KG1 (cell line): ENCODE measurements at places on chromosomes 13 and 19.

DNA sequence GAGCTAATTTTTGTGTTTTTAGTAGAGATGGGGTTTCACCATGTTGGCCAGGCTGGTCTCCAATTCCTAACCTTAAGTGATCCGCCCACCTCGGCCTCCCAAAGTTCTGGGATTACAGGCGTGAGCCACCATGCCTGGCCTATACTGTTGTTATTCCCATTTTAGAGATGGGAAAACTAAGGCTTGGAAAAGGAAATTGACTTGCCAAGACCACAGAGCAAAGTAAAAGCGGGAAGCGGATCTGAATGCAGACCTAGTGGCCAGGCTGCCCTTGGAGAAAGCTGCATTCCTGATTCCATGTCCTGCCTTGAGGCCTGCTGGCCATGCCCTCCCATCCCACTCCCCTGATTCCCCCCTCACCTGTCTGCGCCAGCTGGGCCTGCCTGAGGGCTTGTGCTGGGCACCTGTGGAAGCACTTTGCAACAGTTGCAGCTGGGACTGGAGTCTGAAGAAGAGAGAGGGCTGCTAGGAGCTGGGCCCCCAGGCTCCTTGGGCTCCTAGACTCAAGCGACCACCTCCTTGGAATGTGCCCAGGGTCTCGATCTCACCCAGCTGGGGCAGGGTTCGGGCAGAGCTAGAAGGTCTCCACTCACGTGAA lies 5.7 kb downstream of the PALM3 start:
- no peak for DNase-seq

- DNase-seq = no peak
Measured at GRCh38 chr19:33186431-33187182, 7.5 kb upstream of the LRP3 start.

GRCh38 chr19:5988517-5989387 lies 10.8 kb upstream of the RANBP3 start:
- no peak for DNase-seq

- DNase-seq = no peak
Measured at GRCh38 chr19:55592391-55593090, 6.8 kb downstream of the FIZ1 start.

GRCh38 chr13:42363941-42364612 lies 92.1 kb downstream of the AKAP11 start:
- no peak for DNase-seq

DNA sequence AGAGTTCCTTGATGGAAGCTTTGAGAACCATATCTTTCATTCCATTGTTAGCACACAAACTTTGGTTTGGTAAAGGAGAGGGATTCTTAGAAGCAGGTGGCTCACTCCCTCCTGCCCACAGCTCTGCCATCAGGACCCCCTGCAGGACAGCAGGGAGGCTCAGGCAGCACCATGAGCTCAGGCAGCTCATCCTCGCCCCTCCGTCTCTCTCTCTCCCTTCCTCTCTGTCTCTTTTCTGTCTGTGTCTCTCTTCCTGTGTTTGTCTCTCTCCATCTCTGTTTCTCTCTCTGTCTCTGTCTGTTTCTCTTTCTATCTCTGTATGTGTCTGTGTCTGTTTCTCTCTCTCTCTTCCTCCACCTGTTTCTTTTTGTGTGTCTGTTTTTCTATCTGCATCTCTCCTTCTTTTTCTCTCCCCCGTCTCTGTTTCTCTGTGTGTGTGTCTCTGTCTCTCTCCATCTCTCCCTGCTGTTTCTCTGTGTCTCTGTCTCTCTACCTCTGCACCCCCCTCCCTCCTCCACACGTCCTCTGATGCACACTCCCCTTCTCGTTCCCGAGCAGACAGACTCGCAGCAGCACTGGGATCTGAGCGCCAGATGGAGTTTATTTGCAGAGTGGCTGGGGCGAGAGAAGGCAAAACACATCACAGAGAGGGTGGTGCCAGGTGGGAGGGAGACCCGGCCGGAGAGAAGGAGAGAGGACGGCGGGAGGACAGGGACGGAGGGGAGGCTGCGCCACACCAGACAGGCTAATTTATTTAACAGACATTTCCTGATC lies 8.7 kb downstream of the SBK2 start:
- no peak for DNase-seq

DNA sequence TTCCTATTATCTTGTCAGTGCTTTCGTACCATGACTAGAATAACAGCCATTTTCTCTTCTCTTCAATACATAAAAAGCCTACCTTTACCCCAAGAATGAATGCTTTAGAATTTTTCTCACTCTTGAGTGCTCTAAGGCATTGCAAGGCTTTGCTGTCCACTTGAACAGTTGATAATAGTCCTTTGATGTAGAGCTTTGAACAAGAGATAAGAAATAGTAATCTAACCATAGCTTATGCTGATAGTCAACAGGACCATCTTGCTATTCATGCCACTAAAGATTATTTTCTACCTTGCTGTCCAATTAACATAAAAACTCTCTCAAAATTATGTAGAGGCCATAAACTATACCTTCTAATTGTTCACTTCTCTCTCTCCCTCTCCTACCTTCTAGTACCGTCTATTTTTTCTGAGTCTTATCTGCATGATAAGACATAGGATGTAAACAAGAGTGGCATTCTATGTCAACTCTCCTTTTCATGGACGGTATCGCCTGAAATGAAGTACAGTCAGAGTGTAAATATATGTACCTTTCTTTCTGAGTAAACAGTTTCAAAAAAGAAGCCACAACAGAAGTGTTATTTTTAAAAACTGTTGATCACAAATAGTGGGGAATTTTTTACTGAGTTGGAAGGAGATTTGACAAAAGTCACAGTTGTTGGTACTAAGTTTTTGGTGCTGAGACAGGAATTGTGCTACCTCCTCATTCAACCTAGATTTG lies 297.9 kb downstream of the NDFIP2 start:
- DNase-seq = no peak

DNA sequence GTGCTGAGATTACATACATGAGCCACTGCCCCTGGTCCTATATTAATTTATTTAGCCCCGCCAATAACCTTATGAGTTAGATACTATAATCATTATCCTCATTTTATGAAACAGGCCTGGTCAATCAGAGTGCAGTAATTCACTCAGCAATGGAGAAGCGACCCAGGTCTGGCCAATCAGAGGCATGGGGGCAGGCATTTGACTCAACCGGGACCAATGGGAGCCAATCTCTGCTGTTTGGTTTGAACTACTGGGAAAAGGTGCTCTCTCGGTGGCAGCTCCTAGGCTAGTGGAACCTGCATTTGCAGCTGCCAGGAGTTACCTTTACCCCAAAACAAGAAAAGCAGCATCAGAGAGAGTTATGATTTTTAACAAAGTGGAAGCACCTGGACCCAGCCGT lies 6.6 kb downstream of the SIRT2 start:
- DNase-seq = no peak

DNA sequence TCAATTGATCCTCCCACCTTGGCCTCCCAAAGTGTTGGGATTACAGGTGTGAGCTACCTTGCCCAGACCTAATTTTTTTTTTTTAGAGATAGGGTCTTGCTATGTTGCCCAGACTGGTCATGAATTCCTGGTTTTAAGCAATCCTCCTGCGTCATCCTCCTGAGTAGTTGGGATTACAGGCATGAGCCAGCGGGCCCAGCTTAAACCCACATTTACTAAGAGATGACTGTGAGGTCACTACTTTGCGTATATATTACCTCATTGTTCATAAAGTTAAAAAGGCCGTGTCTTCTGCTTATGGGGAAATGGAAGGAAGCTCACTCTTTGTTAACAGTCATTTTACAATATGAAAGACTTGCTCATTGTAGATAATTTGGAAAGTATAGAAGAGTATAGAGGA lies 39.6 kb upstream of the C1QTNF9 start:
- no peak for DNase-seq

DNA sequence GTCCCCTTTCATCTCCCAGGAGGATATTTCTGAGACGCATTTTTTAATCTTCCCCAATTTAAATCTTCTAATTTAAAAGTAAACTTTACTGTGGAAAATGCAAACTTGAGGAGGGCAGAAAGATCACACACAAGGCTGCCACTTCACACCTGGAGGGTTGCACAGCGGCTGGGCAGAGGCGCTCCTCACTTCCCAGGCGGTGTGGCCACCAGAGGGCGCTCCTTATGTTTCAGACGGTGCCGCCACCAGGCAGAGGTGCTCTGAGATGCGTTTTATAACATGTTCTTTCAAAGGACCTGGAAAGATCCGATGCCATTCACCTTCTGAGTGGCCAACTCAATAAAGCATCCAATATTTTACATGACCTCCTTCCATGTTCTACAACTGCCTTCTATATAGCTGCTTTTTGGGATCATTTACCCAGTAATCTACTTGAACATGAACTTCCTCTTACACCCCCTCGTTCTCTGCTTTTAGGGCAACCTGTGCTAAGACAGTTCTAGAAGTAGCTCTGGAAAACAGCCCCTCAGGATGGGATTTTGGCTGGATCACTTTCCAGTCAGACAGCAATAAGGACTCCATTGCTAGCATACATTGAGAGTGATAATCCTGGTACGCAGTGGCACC lies 14.8 kb upstream of the MTUS2 start:
- DNase-seq = peak; percentile 7

DNA sequence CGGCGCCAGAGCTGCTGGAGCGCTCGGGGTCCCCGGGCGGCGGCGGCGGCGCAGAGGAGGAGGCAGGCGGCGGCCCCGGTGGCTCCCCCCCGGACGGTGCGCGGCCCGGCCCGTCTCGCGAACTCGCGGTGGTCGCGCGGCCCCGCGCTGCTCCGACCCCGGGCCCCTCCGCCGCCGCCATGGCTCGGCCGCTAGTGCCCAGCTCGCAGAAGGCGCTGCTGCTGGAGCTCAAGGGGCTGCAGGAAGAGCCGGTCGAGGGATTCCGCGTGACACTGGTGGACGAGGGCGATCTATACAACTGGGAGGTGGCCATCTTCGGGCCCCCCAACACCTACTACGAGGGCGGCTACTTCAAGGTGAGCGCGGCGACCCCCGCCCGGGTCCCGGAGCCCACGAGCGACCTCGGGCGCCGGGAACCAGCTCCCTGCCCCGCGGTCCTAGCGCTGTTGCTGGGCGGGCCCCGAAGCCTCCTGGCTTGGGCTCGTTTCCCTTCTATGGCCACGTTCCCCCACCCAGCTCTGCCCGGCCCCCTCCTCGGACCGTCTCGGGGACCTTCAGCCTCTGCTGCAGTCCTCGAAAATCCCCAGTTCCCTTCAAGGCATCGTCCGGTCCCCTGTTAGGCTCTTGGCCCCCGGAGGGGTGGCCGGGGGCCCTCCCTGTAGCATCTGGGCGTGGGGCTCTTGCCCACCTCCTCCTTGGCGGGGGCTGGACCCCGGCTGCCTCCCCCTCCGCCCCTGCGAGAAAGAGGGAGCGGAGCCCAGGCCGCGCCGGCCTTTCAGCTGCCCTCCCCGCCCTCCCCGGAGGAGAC lies at the start of gene CDC34:
Gene CDC34, plus strand, starts transcription at position 8 of the 808 bp plus-strand sequence. Its CDS starts 172 bp downstream, at position 180.
- DNase-seq = no peak

- no peak for DNase-seq
Measured at GRCh38 chr13:84910423-84910822, 888.8 kb downstream of the SLITRK6 start.

DNA sequence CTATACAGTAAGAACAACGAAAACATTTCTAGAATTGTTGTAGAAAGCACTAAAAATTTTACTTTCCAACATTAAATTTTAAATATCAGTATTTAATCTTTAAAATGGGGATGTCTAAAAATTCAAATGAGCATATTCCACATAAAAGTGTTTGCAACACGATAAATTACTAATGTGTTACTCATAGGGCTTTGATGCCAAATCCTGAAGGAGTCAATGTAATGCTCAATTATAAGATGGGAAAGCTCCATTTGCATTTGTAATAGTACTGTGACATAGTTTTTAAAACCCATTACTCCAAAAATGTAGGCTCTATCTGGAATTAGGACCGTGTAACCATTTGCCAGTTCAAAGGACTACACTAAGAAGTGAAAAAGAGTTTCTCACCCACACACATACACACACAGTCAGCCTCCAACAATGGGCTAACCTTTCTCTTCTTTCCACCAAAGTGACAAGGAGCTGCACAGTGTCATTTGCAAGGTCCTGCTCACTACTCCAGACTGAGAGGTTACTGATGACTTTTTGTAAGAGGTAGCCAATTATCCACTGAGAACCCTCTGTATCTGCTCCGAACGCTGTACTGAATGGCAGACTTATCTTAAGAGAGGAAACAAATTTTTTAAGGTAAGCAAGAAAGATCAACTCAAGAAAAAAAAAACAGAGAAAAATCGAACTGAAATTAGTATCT lies 26.1 kb upstream of the EEF1AKMT1 start:
- no peak for DNase-seq

GRCh38 chr13:106186366-106187030 lies 349.0 kb downstream of the EFNB2 start:
- no peak for DNase-seq

DNA sequence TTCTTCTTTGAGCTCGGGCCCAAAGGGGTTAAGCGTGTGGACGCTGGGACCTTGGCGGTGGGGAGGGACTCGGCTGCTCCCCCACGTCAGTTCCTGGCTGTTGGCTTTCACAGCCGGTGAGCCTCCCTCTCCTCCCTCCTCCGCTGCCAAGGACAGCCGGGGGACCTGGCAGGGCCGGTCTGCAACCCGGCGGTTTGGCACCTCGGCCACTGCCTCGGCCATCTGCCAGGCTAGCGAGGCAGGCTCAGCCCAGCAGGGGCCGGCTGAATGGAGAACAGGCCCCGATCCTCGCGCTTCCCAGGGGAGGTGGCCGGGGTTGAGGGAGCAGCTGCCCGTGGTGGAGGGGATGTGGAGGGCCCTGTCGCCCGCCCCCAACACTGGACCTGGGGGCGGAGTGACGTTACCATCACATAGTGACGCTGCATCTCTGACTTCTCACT lies 5.0 kb downstream of the TLE5 start:
- DNase-seq = no peak

DNA sequence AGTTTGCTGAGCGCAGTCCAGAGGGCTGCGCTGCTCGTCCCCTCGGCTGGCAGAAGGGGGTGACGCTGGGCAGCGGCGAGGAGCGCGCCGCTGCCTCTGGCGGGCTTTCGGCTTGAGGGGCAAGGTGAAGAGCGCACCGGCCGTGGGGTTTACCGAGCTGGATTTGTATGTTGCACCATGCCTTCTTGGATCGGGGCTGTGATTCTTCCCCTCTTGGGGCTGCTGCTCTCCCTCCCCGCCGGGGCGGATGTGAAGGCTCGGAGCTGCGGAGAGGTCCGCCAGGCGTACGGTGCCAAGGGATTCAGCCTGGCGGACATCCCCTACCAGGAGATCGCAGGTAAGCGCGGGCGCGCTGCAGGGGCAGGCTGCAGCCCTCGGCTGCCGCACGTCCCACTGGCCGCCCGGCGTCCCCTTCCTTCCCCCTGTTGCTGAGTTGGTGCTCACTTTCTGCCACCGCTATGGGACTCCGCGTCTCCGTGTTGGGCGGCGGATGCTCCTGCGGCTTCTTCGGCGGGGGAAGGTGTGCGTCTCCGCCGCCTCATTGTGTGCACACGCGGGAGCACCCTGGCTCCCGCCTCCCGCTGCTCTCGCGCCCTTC lies 772 bp downstream of the GPC6 start:
- DNase-seq = no peak

DNA sequence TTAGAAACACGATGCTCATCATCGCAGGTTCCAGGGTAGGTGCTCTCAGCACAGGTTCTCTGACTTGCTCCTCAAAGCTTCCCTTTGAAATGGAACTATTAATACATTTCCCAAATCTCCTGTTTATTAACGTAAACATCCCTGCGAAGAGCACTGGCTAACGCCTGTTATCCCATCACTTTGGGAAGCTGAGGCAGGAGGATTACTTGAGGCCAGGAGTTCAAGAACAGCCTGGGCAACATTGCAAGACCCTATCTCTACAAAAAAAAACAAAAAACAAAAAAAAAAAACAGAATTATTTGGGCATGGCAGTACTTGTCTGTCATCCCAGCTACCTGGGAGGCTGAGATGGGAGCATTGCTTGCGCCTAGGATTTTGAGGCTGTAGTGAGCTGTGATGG lies 18.7 kb downstream of the CEACAM16 start:
- no peak for DNase-seq

GRCh38 chr13:63463782-63464610 lies 2048.3 kb upstream of the PCDH20 start:
- no peak for DNase-seq

GRCh38 chr13:70022646-70023045 lies 85.0 kb upstream of the ATXN8OS start:
- no peak for DNase-seq
